ENCODE measurements at places on chromosomes 1 and 21.

DNA sequence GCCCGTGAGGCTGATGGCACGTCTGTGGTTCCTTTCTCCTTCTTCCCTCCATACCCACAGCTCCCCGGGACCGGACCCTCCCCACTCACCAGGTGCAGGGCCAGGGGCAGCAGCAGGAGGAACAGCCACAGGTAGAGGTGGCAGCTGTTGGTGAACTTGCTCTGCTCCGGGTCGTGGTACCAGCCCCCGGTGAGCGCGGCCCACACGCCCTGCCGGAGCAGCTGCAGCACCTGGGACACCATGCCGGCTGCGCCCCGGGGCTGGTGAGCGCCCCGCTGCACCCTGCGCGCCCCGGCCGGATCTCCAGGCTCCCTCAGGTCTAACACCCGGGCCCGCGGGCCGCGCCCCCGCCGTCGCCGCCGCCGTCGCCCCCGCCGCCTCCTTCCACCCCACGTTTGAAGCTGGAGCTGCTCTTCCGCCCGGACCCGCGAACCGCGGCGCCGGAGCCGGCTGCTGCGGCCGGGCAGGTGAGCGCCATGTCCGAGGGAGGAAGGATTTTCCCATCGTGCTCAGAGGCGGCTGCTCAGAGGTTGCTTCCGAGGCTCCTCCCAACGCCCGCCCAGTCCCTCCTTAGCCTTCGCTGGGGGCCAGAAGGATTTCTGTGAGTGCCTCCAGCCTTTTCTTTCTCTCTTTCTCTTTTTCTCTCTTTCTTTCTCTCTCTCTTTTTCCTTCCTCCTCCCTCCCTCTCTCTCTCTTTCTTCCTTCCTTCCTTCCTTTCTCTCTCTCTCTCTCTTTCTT, at the start of gene PCNX2:
Gene PCNX2, minus strand, starts transcription at position 489 of the 738 bp plus-strand sequence. Its CDS starts 247 bp downstream, at position 242.
- peak; percentile 13 for DNase-seq

DNA sequence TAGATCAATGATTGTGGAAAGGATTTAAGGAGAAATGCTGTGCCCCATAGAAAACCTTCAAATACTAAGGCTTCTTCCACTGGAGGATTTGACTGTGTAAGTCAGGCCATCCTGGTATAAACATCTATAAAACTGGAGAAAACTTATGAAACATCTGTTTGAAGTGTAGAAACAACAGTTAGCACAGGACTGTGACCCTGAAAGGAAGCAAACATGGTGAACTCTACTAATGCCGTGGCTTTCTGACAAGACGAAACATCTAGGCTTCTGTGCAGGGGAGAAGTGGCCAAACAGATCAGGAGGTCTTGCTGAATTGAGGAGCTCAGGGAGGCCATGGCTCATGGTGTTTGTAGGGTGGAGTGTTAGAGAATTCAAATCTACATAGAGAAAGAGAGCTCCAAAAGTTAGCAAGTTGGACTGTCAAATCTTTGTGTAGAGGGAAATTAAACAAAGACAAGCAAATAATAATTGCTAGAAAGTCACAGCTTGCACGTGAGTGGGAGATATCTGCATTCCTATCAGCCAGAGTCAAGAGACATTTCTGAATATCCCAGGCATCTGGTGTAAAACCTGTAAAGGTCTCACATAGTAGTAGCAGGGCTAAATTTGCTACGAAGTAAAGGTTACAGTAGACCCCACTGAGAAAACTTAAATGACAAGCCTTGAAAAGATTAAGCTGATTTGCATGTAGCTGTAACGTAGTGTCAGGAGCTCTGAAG, 566.8 kb upstream of the B3GALT2 start:
- DNase-seq, result no peak

- no peak for DNase-seq
Measured at GRCh38 chr1:8663090-8663802, 154.2 kb downstream of the RERE start.

DNA sequence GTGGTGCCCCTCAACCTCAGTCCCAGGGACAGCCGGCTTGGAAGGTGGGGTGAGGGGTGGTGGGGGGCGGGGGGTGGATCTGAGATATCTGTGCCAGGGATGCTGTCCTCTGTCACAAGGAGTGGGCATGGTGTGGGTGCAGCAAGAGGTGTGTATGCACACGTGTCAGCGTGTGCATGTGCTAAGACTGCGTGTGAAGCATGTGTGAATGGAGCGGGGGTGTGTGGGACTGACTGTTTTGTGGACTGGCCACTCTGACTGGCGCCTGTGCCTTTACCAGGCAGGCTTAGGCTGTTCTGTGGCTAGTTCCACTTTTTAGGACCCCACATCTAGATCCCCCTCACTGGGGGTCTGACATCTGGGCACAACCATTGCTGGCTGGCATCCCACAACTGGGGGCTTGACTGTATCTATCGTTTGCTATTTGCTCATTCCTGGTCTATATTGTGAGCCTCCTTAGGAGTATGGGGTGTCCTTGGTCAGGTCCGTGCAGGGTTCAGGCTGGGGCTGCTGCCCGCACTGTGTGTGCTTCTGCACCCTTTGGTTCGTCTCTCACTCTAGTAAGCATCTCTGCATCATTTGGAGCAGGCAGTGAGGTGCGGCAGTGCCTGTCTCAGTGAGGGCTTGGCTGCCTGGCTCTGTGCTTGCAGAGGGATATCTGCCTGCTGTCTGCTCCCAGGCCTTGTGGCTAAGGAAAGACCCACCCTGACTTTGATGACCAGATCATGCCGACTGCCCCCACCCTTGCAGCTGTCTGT, 1.9 kb downstream of the AMPD2 start:
- no peak for DNase-seq

GRCh38 chr1:84090447-84091245, 53.4 kb upstream of the PRKACB start:
- no peak for DNase-seq

Measured in AG04450 (cell line).